ENCODE measurements at places on chromosomes 11 and 22.

- no peak for DNase-seq
Observed at GRCh38 chr11:45382133-45382878, 96.2 kb upstream of the SYT13 start.

DNA sequence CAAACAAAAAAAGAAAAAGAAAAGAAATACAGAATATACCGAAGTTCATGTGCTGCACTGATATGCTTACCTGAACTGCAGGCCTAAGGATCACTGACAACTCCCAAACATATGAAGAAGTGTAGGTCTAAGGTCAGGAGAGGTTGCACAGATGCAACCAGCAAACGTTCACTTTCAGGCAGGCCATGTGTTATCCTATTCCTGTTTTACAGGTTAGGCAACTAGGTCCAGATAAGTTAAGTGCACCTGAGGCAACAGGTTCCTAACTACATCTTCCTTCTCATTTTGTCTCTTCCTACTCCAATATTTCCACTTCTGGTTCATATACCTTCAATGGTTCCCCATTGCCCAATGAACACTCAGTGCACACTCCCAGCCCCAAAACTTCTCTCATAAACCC, 15.1 kb downstream of the PI4KA start:
- DNase-seq, result no peak

DNA sequence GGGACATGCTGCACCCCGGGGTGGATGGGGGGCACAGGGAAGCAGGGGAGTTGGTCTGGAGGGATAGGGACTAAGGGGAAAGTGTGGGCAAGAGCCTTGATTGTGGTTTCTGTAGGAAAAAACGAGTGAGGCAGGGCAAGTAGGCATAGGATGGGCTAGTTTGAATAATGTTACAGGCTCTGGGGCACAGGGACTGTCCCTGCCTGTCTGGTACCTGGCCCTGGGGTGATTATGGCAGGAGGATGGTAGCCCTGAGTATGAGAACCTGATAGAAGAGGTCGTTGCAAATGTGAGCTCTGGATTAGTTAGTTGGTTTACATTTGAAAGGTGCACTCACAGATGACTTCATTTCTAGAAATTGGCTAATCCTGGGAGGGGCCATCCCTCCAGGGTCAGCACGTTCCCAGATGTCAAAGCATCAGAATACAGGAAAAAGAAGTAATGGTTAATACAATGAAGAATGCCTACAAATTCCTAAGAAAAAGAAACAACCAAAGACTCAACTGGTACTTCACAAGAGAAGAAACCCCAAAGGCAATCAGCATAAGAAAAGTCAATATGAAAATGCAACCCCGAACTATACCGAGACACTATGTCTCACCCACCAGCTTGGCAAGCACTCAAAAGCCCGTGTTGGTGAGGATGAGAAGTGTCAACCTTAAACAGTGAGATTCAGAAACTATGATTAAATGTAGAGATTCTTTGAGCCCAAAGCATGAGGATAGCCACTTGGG, 11.3 kb upstream of the SMIM38 start:
- DNase-seq, result no peak

DNA sequence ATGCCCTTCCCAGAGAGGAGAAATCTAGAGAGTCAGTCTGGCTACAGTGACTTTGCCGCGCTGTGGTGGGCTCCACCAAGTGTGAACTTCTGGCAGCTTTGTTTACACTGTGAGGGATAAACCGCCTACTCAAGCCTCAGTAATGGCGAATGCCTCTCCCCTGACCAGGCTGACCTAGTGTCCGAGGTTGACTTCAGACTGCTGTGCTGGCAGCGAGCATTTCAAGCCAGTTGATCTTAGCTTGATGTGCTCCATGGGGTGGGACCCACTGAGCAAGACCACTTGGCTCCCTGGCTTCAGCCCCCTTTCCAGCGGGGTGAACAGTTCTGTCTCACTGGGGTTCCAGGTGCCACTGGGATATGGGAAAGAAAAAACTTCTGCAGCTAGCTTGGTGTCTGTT, 38.6 kb upstream of the PTH start:
- DNase-seq, result no peak

DNA sequence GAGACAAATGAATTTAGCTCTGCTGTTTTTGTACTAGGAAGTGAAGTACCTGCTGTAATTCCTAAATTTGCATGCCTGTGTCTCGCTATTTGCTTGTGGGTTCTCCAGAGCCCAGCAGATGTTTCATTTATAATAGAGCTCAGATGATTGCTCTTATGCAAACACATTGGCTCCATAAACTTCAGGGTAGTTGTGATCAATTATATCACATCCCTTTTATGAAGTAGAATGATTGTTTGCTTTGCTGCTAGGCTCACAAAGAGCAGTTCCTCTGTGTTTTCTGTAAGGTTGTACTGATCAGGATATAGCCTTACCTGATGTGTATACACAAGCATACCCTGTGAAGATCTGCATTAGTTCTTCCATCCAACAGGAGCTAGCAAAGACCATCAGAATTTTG, 64.1 kb downstream of the C11orf87 start:
- no peak for DNase-seq

DNA sequence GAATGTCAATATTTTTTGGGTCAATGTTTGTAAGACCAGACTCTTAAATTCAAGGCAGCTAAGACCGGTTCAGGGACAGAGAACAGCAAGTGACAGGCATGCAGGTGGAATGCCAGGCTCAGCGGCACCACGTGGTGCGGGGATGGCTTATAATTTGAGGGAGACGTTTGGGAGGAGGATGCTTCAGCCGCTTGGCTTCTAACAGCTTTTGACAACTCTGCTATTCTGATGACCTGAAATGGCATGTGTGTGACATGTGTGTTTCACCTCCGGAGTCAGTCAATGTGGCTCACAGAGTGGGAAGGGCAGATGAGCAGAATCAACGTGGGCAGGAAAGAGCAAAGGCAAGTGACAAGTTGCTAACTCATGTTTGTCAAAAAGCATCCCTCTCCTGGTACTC, 228.3 kb downstream of the KIRREL3 start:
- no peak for DNase-seq

GRCh38 chr11:126526471-126526870, 171.0 kb downstream of the ST3GAL4 start:
- no peak for DNase-seq

GRCh38 chr11:62771144-62772021, at the start of gene TAF6L:
TSS of gene TAF6L (plus strand) at chr11:62771396. CDS start at chr11:62775784, 4,388 bp downstream.
- peak; percentile 92 for DNase-seq

- DNase-seq, result no peak
Observed at GRCh38 chr22:47659467-47660223, 897.2 kb downstream of the TBC1D22A start.

DNA sequence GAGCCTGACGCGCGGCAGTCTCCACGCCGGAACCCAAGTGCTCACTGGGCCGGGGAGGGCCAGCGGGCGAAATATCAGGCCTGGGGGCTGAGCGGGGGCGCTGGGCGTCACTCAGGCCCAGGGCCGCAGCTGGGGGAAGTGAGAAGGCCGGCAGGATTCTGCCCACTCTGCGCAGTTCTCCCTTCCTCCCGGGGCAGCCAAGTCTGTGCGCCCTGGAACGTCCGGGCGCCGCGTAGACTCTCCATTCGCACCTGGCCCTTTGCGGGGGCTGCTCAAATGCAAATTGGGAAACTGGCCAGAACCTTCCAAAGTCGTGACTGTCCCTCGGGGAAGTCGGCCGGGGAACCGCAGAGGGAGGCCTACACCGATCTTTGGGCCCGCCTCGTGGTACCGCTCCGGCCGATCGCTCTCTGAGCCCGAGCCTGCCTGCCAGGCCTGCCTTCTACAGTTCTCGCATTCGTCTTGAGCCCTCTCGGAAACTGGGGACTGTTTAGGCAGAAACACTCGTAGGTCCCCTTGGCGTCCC, 2.2 kb upstream of the SLC6A5 start:
- no peak for DNase-seq

- no peak for DNase-seq
Observed at GRCh38 chr11:8309311-8309710, 45.6 kb upstream of the LMO1 start.

DNA sequence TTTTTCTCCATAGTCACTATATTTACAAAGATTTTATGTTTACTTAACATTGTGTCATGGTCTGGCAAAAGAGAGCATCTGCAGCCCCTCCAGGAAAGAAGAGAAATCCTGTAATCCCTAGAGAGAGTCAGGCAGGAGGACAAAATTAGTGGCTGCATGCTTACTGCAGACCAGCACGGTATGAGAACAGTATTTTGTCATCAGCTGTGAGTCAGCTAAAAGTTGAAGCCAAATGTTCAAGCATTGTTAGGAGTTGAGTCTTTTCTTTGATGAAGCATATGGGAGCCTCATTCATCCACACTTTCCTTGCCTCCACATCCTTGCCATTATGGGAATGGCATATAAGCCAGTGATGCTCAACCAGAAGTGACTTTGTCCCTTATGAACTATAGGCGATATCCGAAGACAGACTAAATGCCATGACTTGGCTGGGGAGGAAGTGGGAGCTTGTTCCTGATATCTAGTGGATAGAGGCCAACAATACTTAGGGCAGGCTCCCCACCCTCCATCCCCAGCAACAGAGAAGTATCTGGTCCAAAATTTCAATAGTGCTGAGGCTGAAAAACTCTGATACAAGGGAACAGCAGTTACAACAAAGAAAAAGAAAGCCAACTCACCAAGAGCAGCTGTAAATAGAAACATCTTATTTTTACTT, 112.0 kb upstream of the OR5AK2 start:
- no peak for DNase-seq

- no peak for DNase-seq
Observed at GRCh38 chr11:1220941-1221721, 1.7 kb upstream of the MUC5B start.

DNA sequence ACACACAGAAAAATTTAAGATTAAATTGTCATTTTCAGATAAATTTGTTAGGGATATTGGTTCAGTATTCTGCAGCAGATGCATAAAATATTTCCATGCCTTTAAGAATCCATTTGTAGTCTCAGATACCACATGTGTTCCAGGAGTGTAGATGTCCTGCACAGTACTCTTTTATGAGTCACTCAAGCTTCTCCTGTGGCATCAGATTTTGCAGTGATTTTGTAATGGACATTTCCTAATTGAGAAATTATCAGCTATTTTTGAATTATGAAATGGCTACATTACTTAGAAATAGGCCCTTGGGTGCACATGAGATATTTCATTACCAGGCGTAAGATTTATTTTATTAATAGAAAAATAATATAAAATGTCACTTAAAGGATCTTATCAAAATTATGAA, 18.9 kb downstream of the MMP3 start:
- no peak for DNase-seq

- DNase-seq, result no peak
Observed at GRCh38 chr11:92050305-92050704, 174.3 kb upstream of the FAT3 start.

DNA sequence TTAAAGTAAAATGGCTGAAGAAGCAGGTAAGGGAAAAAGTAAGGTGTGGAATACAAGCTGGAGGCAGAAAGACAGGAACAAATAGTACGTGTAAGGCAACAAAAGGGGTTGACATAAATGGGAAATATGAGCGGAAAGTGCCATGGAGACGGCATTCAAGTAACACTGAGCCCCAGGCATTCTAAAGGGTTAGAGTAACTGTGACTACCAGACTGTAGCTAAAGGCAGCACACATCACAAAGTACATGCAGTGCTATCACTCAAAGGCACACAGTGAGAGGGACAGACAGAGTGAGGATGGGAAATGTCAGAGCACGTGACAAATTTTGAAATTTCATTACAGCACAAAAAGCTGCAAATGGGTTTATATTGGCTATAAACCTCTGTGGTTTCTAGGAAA, 13.9 kb upstream of the MAML2 start:
- DNase-seq, result no peak

DNA sequence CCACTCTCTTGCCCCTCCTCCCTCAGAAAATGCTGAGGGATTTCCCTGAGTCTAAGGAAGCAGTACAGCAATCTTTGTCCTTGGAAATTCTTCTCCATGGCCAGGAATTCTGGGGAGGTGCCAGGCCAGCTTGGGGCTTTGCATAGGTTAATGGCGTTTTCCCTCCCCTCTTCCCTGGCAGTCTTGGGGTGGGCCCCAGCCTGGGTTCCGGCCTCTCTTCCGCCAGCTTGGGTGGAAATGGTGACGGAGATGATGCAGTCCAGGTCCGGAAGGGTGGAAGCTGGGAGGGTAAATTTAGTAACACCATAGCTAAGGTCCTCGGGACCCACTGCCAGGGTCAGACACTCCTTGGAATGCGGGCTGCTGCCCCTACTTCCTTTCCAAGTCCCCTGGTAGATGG, 5.0 kb downstream of the PHLDB1 start:
- no peak for DNase-seq

- DNase-seq, result no peak
Observed at GRCh38 chr11:70530629-70531185, 132.4 kb downstream of the CTTN start.

DNA sequence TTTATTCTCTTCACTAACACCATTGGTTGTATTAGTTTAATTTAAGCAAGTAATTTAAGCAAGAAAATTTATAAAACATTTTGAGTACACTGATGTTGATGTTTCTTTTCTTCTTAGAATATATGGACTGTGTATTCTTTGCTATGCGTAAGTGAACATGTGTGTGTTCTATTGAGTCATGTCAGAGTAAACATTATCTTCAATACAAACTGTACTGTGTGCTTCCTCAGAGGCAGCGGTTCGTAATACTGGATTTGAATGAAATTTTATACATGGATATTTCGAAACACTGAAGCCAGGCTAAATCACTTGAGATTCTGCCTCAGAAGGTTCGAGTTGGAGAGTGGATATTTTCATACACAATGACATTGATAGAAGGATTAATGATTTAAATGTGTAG, 452.6 kb downstream of the LUZP2 start:
- no peak for DNase-seq

DNA sequence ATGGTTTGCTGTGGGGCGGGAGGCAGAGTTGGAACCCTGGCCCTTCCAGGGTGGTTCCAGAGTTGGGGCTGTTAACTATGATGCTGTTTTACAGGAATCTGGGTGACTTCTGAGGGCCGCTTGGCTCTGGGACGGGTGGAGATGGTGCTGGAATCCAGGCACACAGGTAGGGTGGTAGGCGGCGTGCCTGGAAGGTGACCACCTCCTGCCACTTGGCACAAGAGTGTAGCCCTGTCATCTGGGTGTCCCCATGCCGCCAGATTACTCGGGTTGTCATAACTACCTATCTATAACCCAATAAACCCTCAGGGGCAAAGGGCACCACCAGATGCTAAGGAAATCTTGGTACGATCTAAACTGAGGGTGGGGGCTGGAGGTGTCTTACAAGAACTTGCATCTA, 1.3 kb downstream of the CARS1 start:
- DNase-seq, result no peak

DNA sequence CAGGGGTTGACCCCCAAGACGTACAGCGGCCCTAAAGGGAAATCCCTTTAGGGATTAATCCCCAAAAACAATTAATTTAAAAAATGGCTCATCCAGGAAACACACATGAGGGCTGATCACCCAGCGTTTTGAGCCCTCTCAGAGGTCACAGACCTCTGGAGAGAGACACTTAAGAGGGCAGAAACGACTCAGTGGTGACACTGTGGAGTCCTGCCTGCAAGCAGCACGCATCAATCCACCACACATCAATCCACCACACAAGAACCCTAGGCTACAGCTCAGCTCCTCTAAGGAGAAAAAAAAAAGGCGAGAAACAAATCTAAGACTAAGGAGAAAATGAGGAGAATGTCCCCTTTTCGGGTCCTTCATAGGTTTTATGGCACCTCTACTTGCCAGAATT, 12.5 kb upstream of the SELENOH start:
- DNase-seq, result no peak

- no peak for DNase-seq
Observed at GRCh38 chr11:19679952-19680828, 32.4 kb upstream of the NAV2 start.
